ENCODE measurements at places on chromosomes 12 and 14.

- DNase-seq: no peak
Observed at GRCh38 chr12:55051197-55051947, 31.6 kb downstream of the NEUROD4 start.

- no peak for DNase-seq
Observed at GRCh38 chr14:72213424-72213823, 281.2 kb downstream of the RGS6 start.

DNA sequence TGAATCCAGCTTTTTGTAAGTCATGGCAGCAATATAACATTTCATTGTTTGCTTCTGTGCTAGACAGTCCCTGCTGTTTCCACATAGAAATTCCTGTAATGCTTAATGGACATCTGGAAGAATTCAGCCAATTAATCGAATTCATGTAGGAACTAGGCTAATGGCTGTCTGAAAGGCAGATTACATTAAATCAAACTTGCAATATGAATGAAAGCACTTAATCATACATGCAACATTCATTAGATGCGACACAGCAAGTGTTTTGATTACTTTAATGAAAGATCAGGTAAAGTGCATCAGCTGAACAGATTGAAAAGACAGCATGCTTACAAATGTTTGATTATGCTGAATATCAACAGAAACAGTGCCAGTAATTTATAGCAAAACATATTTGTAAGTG, 24.1 kb upstream of the INSM2 start:
- no peak for DNase-seq

DNA sequence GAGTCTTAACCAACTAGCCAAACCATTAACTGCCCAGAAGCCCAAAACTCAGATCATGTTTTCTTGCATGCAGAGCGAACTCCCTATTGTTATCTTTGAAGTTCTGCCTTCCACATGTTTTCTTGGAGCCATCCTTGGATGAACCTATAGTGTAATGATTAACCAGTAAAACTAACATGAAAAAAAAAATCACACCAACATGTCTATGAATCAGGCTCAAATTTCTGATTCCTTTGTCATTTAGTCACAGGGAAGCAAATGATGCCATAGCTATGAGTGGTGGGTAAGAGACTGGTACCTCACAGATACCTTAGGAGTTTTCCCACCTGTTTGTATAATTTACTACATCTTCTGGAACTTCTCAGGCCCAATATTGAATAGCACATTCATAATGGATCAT, 70.7 kb downstream of the PTPRO start:
- no peak for DNase-seq

- DNase-seq: no peak
Observed at GRCh38 chr12:113135178-113136127, at the start of gene RASAL1. Gene RASAL1 (minus strand): TSS chr12:113135761. CDS start chr12:113135462, 299 bp downstream.

DNA sequence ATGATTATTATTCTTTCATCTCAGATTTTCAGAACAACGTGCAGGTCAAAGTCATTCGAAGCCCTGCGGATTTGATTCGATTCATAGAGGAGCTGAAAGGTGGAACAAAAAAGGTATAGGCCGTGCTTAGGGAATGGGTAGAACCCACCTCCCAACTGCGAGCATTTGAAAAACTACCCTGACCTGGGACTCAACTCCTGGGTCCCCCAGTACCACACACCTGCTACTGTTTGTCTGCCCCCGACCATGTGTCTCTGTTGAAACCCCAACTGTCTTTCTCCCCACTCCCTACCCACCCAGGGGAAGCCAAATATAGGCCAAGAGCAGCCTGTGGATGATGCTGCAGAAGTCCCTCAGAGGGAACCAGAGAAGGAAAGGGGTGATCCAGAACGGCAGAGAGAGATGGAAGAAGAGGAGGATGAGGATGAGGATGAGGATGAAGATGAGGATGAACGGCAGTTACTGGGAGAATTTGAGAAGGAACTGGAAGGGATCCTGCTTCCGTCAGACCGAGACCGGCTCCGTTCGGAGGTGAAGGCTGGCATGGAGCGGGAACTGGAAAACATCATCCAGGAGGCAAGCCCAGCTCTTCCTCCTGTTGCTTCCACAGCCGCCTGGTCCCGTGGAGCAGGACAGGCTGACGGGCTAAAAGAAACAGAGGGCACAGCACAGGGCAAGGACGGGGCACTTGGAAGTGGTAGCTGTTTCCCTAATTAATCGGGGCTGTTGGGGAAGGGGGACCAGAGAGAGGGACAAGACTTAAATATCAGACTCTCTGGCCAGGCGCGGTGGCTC, 20.5 kb downstream of the AGAP2 start:
- DNase-seq: no peak

GRCh38 chr12:114447274-114447716, 41.4 kb upstream of the TBX5 start:
- no peak for DNase-seq
